NCI-H2171 treated with DMSO at 0.1 percent for 48 hours (cell line): ENCODE measurements at places on chromosomes 5 and 9.
A peak's percentile ranks its signal among the peaks of the same experiment; 100 is the strongest.

DNA sequence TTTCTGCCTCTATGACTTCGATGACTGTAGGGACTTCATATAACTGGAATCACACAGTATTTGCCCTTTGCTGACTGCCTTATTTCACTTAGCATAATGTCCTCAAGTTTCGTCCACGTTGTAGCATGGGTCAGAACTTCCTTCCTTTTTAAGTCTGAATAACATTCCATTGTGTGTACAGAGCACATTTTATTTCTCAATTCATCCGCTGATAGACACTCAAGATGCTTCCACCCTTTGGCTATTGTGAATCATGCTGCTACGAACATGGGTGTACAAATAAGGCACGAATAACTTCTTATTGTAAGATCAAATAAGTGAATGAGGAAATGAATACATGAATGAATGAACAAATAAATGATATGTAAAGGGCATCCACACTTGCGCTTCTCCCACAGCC is 13.0 kb downstream of the BARX1 start:
- no peak for DNase-seq

- no peak for DNase-seq
Observed at GRCh38 chr5:139566611-139567010, 5.5 kb downstream of the UBE2D2 start.

DNA sequence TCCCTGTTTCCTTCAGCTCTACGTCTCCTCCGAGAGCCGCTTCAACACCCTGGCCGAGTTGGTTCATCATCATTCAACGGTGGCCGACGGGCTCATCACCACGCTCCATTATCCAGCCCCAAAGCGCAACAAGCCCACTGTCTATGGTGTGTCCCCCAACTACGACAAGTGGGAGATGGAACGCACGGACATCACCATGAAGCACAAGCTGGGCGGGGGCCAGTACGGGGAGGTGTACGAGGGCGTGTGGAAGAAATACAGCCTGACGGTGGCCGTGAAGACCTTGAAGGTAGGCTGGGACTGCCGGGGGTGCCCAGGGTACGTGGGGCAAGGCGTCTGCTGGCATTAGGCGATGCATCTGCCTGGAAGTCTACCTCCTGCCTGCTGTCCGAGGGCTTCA is 27.7 kb downstream of the ABL1 start:
- no peak for DNase-seq

GRCh38 chr5:76351577-76351976 is 51.5 kb upstream of the IQGAP2 start:
- DNase-seq, result no peak

- DNase-seq, result no peak
Observed at GRCh38 chr9:115997923-115998322, 155.7 kb upstream of the PAPPA start.

- no peak for DNase-seq
Observed at GRCh38 chr5:66796305-66797292, 200.4 kb downstream of the MAST4 start.

- no peak for DNase-seq
Observed at GRCh38 chr9:13606586-13606985, 327.1 kb upstream of the MPDZ start.

DNA sequence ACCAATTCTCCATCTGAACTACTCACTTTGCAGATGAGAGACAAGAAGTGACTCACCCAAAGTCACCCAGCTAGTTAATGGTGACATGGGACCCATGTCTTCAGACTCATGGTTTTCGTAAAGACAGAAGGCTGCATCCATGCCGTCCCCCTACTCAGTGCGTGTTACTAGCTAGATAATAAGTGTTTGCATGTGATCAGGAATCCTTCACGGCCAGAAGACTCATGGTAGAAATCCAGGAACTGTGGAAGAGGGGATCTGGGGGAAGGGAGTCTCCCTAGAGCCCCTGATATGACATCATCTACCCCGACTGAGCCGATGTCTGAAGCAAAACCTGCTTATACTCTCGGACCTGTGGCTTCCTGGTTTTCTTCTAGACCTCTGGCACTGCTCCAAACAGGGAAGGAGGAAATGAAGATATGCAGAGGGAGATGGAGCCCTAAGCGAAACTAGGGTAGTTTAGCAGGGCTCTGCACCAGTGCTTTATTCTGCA is 3.3 kb downstream of the RNF183 start:
- peak; percentile 8 for DNase-seq

DNA sequence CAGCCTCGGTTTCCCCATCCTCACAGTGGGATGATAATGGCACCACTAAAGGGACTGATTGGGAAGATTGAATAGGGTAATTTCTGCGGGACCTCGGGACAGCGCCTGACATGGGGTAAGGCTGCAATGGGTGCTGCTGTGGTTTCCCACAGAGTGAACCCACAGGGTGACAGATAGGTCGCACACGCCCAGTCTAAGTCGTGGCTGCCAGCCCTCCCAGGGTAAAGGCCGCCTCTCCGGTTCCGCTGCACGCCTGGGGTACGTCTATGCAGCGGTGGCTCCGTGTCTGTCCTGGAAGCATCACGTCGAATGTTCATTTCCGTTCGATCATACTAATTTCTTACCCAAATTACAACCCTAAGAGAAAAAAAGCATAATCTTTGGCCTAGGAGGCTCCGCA is 631 bp downstream of the CFAP77 start:
- no peak for DNase-seq

DNA sequence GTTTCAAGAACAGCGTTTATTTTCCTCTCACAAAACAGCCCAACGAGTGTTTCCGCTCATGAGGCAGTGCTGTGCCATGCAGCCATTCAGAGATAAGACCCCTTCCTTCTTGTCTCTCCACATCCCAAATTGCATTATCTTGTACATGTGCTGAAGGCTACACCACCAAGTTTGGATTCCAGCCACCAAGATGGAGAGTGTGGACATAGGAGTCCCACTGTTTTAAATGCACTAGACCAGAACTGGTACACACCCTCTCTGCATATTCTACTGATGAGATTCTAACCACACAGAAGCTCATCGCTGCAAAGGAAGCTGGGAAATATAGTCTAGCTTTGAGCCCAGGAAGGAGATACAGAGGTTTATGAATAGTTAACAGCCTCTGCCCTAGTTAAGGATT is 509.4 kb downstream of the NFIB start:
- no peak for DNase-seq
